A172 (cell line): ENCODE measurements at places on chromosomes 3 and 15.

- DNase-seq, result peak; percentile 8
These were observed 642 bp downstream of the SCAP start for GRCh38 chr3:47475029-47475569.

GRCh38 chr3:136545664-136546268 is 206.4 kb downstream of the STAG1 start:
- DNase-seq, result no peak

DNA sequence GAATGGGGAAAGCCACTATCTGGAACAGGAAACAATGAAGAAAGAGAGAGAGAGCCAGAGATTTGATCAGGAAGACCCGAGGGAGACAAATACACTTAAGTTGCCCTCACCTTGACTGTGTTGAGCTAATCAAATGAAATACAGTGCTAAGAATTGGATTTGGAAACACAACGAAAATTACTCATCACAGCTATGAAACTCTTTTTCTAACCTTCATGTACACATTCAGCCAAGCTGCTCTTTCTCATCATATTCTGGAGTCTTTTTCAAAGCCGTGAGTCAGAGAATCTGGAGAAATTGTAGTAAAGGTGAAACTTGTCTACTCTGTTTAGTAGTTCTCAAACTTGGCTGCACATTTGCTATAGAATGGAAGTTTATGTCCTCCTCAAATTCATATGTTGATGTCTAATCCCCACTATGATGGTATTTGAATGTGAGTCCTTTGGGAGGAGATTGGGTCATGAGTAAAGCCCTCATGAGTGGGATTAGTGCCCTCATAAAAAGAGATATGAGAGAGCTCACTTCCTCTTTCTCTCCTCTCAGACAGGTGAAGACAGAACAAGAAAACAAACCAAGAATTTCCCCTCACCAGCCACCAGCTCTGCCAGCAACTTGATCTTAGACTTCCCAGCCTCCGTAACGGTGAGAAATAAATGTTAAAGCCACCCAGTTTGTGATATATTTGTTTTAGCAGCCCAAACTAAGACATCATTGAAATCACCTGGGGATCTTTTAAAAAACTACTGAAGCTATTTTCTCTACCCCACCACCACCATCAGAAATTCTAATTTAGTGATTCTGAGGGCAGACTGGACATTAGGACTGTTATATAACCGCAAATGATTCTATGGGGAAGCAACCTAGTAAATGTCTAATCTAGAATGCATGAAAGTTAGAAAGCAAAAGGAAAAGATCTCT is 143.6 kb upstream of the GRM7 start:
- DNase-seq, result no peak

- DNase-seq, result no peak
These were observed 599.6 kb downstream of the GBE1 start for GRCh38 chr3:81161851-81162250.

DNA sequence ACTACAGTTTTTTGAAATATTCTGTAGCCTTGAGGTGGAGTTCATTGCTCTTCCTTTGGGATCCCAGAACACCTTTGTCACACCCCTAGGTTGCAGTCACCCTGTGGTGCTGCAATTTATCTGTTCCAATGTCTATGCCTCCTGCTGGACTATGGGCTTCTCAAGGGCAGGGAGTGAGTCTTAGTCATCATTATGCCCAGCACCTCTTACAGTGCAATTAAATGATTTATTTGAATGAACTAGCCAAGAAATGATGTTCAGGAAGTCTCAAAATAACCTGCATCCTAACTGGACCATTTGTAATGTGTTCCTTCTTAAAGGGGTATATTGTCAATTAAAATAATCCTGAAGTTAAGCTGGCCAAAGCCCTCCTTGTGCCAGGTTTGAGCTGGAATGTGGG is 28.5 kb downstream of the SHC4 start:
- peak; percentile 67 for DNase-seq

- DNase-seq, result peak; percentile 62
These were observed 105.9 kb upstream of the HERC1 start for GRCh38 chr15:63939531-63940130.

DNA sequence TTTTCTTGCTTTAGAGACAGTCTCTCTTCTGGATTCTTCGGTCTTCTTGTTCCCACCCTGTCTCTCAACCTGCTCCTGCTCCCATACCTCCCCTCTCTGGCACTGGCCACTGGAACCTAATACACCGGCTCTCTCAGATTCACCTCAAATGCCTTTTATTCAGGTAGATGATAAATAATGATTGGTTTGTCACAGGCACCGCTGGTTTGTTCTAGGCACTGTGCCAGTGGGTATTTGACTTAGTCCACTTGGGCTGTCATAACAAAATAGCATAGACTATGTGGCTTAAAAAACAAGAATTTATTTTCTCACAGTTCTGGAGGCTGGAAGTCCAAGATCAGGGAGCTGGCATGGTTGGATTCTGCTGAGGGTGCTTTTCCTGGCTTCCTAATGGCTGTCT is 278.2 kb upstream of the STT3B start:
- DNase-seq, result no peak

DNA sequence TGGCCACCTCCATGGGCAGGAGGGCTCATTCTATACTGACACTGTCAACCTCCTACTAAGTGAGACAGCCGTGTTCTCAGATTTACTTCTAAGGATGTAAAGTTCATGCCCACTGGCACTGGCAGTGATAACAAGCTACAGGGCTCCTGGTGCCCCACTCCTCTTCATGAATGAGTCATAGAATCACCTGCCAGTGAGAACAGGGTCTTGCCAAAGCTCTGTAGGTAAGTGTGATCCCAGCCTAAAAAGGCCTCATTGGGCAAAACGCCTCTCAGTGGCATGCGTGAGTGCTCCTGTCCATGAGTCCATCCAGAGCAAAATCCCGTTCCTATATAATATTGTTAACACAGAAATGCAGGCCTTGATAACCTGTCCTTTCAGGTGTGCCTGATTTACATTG is 17.4 kb downstream of the PXYLP1 start:
- DNase-seq, result no peak

GRCh38 chr15:65998486-65998885 is 129.2 kb downstream of the RAB11A start:
- DNase-seq, result no peak

GRCh38 chr15:74132681-74133651 is 2.6 kb downstream of the ISLR2 start:
- no peak for DNase-seq

DNA sequence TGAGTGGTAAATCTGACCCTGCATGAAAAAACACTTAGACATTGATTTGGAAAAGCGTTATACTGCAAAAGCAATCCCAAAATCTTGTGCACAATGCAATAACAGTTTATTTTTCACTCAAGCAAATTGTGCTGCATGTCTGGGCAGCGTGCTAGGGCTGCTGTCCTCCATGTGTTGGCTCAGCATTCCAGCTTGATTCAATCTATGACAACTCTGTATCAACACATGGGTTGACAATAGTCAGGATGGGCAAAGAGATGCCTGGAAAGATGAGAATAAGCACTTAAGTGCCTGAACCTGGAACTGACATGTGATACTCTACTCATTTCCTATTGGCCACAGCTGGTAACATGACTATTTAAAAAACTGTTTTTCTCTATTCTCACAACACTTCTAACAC is 51.8 kb downstream of the DUT start:
- no peak for DNase-seq
